CD4-positive, alpha-beta T cell treated with Interleukin-1 beta for 1 hour (primary cell): ENCODE measurements at places on chromosomes 6 and 20.

DNA sequence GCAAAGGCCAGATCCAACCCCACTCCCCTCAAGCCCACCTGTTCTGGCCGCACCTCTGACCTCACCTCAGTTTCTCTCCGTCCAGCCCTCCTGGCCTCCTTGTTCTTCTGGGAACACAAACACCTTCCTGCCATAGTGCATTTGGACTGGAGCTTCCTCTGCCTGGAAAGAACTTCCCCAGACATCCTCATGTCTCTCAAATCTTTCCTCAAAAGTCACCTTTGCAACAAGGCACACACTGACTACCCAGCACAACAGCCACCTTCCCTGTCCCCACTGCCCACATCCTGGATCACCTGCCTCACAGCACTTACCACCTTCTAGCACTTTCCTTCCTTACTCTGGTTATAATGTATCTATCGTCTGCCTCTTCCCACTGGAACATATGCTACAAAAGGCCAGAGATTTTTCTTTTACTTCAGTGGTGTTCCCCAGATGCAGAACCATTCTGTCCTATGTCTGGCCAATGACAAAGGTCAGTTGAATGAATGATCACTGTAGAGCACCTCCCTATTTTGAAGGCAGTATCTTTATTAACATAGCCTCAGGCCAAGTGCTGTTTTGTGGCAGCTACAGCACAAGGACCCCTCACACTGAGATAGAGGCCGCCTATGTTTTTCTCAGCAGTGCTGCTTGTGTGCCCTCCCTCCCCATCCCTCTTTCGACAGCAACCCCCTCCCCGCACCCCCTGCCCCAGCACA is 4.1 kb downstream of the HLA-B start:
- DNase-seq: peak; percentile 47

DNA sequence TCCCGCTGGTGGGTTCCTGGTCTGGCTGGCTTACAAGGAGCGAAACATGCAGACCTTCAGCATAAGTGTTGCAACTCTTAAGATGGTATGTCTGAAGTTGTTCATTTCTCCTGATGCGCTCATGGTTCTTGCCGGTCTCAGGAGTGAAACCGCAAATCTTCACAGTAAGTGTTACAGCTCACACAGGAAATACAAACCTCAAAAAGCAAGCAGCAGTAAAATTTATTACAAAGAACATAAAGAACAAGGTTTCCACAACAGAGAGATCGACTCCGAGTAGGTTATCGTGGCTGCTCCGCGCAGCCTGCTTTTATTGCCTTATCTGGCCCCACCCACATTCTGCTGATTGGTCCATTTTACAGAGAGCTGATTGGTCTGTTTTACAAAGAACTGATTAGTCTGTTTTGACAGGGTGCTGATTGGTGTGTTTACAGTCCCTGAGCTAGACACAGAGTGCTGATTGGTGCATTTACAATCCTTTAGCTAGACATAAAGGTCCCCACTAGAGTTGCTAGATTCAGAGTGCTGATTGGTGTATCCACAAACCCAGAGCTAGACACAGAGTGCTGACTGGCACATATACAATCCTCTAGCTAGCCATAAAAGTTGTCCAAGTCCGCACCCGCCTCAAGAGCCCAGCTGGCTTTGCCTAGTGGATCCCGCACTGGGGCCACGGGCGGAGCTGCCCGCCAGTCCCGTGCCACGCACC is 39.2 kb downstream of the TRIM27 start:
- DNase-seq: peak; percentile 91

GRCh38 chr6:1020837-1021236 is 291.1 kb upstream of the FOXQ1 start:
- DNase-seq: no peak

GRCh38 chr6:122405417-122405816 is 6.0 kb downstream of the HSF2 start:
- DNase-seq: no peak

DNA sequence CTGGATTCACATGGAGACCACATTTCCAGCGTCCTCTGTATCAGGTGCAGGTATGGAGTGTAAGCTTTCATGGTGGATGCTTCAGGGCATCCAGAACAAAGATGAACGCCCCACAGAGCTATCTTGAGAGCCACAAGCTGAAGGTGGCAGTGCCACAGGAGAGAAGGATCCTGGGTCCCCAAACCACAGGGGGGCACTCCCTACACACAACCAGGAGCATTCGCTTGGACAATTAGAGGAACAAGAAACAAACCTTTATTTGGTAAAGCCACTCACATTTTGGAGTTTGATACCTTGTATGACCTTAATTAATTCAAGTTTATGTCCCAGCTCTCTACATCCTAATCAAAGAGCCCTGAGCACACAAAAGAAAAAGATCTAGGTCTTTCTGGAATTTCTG is 406.3 kb downstream of the PREX1 start:
- DNase-seq: no peak

DNA sequence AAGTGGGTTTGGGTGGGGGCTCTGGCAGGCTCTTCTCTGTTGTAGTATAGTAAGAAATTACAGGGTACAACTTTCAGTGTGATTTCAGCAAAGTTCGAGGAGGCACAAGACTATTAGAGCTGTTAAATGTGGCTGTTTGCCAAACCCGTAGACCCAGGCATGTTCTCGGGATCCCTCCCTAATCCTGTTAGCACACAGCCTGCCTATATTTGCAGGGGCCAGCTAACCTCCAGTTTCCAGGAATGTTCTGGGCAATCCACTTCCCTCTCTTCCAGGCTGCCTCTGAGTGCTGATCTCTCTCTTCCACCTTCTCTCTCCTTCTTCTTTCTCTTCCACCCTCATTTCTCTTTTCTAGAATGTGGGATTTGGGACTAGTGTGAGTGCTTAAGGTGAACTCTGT is 34.8 kb upstream of the ZFP64 start:
- DNase-seq: no peak

GRCh38 chr6:96975852-96976251 is 51.3 kb downstream of the KLHL32 start:
- DNase-seq: no peak

- no peak for DNase-seq
These were observed 103.5 kb downstream of the BFSP1 start for GRCh38 chr20:17427638-17428037.

- no peak for DNase-seq
These were observed 386.0 kb downstream of the SMOC2 start for GRCh38 chr6:168826726-168827585.

- DNase-seq: no peak
These were observed 1.1 kb upstream of the AFDN start for GRCh38 chr6:167825332-167826229.

DNA sequence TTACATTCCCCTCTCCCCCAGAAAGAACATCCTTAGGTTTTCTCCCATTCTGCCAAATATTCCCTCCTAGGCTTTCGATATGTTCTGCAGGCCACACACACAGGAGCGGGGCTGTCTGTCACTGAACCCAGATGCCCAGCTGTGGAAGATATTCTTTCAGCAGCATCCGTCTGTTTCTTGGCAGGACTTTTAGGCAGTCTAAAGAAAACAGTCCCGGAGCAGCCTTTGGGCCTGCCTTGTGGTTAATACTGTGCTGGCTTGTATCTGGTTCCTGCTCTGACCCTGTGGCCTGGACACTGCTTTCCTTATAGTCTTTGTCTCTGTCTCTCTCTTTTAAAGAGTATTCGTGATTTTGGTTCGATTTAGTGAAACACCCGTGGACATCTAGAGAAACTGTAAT is 94.6 kb upstream of the SUPT3H start:
- no peak for DNase-seq

DNA sequence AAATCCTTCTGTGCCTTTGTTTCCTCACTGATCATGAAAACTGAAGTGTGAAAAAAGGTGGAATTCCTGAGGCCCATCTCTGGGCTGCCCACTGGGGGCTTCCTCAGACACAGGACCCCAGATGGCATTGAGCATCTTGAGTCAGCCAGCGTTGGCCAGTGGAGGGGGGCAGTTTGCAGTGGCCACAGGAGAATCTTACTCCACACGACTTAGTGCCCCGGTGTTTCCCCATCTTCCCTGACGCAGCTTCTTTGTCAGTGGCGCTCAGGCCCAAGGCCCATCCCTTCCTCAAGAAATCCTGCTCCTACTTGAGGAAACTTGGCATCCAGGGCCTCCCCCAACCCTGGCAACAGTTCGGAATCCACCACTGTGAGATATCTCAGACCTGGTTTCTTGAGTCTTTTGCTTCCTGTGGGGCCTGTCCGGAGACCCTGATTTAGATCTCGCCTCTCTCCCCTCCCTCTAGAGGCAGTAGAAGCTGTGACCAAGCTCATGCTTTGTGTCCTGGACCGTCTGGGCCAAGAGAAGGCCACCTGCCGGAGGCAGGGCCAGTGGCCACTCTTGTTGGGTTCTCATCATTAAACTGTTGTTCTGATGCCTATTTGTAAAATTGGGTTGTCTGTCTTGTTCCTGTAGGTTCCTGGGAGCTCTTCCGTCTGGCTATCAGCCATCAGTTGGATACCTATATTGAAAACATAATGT is 20.2 kb upstream of the DLGAP4 start:
- DNase-seq: no peak

DNA sequence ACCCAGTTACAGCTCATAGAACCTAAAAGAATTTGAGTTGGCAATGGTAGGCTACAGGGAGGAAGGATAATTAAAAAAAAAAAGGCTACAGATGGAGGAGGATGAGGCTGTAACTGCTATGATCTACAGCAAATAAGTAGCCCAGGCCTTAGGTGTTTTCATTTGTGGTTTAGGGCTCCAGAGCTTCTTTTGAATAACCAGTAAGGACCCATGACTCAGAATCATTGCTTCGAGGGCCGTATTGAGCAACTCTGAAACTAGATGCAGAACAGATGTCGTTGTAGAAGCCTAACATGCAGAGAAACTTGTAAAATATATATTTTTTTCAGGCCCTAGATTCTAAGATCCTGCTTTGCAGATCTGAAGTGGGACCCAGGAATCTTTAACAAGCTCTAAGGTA is 19.0 kb upstream of the ASIP start:
- no peak for DNase-seq

GRCh38 chr6:148701375-148701774 is 45.5 kb upstream of the UST start:
- no peak for DNase-seq

- no peak for DNase-seq
These were observed 7.8 kb downstream of the DUSP15 start for GRCh38 chr20:31862506-31862905.
